ENCODE measurements at places on chromosomes 11 and 22.
A peak's percentile ranks its signal among the peaks of the same experiment; 100 is the strongest.

- ATAC-seq: peak; percentile 54
Observed at GRCh38 chr22:30968015-30968923, at the start of gene MORC2. TSS of gene MORC2 (minus strand) at chr22:30968774. CDS start at chr22:30967889, 885 bp downstream.

- no peak for ATAC-seq
Observed at GRCh38 chr22:34437140-34437539, 516.9 kb upstream of the LARGE1 start.

- ATAC-seq: no peak
Observed at GRCh38 chr11:2015025-2015424, 17.4 kb upstream of the H19 start.

GRCh38 chr11:9826390-9826789, 162.5 kb downstream of the SWAP70 start:
- no peak for ATAC-seq

DNA sequence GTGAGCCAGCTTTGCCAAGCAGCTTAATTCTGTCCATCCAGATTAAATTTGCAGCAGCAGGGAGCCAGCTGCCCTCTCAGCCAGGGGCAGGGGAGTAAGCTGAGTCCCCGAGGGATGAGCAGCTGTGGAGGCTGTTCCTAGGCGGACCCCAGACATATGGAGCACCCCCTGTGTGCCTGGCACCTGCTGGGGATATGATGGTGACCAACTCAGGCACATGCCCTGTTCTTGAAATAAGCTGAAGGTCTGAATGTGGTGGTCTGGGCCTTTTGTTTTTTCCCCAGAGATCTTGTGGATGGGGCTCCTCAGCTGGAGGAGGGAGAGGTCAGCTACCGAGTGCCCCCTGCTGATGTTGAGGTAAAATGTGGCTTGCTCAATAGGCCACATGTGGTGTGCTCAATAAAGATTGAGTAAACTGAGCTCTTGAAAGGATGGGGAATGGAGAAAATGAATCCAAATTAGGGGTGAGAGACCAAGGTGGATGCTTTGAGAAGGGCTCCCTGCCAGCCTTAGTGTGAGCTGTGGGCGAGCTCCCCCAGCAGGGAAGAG, 103.3 kb upstream of the NNMT start:
- ATAC-seq: no peak

DNA sequence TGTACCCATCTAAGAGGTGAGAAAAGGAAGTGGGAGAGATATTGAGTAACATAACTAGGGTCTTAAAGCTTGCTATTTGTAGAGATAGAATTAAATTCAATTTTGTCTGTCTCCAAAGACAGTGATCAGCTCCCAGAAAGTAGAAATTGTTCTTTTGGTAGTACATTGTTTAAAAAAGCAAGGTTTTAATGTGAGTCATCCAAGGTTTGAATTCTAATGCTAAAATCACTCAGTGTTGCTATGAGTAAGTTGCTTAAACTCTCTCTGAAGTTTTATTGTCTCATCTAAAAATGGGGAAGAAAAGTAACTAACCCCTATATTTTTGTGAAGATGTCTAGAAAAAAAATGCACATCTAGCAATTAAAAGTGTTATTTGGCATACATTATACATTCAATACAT, 1004.5 kb upstream of the CCDC90B start:
- ATAC-seq: no peak

DNA sequence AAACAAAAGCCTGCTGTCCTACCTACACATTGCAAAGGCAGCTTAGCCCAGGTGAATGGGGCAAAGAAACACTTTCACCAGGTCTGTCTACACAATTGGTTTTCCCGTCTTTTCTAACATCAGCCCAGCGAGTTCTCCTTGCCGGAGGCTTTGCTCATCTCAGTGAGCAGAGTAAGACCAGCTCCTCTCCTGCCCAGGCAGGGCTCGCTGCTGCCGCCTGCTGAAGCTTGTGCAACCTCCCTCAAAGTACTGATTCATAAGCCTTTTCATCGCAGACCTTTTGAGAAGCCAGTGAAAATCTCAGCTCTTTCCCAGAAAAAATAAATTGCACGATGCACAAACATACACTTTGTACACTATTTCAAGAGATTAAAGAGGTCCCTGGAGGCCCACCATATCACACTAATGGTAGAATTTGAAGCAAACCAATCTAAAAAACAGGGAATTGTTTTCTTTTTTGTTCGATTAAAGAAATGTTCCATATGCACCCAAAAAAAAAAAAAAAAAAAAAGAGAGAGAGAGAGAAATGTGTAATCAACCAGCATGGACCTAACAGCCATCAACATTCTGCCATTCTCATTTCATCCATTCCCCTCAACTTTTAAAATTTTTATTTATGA, 328.1 kb upstream of the MPPED2 start:
- no peak for ATAC-seq

GRCh38 chr11:26096451-26096850, 235.5 kb upstream of the ANO3 start:
- no peak for ATAC-seq

DNA sequence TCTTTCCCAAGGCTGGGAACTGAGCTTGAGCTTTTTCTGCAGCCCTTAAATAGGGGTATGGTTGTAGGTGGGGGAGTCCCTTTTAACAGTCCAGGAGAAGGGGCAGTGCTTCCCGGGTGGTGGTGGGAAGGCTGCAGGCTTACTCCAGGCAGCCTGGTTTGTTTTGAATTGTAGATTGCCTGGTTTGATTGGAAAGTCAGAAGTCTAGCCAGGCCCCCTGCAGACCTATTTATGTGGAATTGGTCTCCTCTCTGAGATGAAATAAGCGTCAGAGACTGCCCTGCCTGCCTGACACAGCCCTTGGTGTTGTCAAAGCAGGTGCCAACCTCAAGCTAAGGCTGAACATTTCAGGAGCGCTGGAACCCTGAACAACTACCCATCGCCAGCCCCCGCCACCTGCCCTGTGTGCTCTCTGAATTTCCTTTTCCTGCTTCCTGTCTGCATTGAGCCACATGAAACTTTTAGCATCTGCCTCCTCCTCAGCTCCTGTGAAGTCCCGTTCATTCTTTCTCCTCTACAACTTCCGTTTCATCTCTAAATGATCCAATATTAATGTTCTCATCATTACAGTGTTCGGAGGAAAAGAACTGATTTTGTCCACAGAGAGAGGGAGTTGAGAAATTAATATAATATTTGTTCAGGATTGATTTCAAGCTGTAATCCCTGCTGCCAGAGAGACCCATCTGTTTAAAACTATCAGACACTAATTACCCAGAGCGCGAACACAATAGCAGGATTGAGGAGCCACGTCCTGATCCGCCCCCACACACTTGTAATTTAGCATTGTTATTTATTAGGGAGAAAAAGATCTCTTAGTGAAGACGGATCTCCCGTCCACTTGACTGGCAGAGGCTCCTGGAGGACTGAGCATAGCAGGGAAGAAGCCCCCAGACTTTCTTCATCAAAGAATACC, 136.5 kb downstream of the TRIM29 start:
- ATAC-seq: no peak

GRCh38 chr11:109972181-109972715, 120.9 kb upstream of the ZC3H12C start:
- ATAC-seq: peak; percentile 77

DNA sequence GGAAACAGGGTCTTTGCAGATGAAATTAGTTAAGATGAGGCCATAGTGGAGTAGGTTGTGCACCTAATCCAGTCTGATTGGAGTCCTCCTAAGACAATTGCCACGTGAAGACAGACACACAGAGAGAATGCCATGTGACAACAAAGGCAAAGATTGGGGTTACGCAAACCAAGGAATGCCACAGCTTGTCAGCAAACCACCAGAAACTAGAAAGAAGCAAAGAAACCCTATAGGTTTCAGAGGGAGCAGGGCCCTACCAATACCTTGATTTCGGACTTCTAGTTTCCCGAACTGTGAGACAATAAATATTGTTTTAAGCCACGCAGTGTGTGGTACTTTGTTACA, 8.2 kb upstream of the LAYN start:
- no peak for ATAC-seq

- ATAC-seq: no peak
Observed at GRCh38 chr11:19366992-19367709, 126.4 kb upstream of the E2F8 start.

DNA sequence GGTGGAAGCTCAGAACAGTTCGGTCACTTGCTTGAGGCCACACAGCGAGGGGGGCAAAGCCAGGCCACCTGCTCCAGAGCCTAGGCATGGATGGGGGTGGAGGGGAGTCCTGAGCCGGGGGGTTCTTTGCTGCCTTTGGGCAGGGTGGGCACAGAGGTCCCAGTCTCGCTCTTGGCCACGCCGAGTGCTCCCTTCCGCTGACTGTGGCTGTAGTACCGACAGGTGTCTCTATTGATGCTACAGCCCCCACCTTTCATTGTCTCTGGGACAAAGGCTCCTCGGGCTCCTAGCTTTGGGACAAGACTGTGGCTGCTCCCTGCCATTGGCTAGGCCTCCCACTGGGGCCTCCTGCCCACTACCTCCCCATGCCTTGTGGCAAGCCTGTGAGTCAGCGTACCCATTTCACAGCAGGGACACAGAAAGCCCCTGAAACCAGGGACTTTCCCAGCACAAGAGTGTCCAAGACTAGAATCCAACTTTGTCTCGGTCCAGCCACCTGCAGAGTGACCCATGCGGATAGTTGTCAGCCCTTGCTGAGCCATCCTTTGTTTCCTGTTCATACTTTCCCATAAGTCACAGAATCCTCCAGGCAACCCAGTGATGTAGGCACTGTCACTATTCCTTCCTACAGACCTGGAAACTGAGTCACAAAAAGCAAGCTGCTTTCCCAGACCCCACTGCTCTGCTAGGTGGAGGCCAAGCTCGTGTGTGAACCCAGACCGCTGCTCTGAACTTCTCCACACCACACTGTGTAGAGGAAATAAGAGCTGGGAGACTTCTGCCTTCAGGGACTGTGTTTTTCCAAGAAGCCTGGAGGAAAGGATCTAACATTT, 17.2 kb downstream of the MYEOV start:
- peak; percentile 40 for ATAC-seq

DNA sequence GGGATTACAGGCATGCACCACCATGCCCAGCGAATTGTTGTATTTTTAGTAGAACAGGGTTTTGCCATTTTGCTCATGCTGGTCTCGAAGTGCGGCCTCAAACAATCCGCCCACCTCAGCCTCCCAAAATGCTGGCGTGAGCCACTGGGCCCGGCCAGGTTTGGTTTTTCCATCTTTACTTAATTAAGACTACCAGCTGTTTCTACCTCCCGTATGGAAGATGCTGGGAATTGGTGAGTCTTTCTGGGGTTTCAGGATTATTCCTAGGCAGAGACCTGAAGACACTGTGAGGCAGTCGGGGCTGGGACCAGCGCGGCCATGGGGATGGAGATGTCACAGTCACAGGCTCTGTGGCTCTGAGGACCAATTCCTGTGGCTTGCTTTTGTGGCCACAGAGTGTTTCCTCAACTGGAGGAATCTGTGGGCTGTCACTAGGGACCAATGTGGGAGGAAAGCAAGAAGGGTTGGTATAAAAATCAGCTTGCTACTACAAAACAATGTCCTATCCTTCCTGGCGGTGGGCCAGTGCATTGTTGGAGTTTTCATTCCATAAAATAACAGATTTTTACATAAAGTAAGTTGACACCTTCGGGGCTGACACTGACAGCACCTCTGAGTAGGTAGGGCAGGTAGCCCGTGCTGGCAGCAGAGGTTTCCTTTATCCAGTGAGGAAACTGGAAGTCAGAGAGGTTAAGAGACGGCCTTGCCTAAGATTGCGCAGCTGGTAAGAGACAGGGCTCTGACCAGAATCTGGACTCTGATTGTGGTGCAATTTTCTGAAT, 8.4 kb upstream of the FTH1 start:
- ATAC-seq: no peak

DNA sequence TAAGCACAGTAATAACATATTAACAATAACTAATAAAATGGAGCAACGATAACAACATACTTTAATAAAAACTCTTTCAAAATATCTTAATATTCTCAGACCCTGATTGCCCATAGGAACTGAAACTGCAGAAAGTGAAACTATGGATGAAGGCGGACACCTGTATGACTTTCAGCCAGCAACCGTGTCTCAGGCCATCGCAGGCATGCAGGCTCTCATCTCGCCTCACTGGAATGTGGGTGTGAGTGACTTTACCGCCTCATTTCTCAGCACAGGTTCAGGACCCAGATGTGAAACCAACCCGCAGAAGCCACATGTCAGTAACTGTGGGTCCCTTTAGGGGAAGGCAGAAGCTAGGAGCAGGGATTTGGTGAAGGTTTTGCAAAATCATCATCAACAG, 539.1 kb downstream of the FAM181B start:
- ATAC-seq: no peak

- no peak for ATAC-seq
Observed at GRCh38 chr11:131696690-131697089, 326.3 kb downstream of the NTM start.

DNA sequence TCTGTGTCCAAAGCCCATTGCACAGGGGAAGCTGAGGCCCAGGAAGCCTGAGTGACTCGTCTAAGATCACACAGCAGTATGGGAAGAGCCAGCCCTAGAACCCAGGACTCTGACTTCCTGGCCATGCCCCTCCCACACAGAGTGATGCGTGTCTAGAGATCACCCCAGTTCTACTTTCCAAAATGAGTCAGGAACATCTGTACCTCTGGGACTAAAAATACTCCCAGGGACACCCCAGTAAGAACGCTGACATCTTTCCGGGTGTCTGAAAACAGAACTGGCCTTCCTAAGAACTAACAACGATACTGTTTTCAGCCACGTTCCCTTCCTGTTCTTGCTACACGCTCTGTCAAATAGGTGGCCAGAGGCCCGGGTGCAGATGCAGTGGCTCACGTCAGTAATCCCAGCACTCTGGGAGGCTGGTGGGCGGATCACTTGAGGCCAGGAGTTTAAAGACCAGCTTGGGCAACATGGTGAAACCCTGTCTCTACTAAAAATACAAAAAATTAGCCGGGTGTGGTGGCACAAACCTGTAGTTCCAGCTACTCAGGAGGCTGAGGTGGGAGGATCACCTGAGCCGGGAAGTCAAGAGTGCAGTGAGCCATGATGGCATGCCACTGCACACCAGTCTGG, 21.7 kb upstream of the PDGFB start:
- peak; percentile 93 for ATAC-seq

Measured in stimulated activated memory B cell treated with anti-CD40 and anti-IgM and Interleukin-4, amounts not matched to agents 10 μg/mL and 1 μg/mL and 100 μg/mL, for 72 hours (primary cell).